ENCODE measurements at places on chromosomes 3 and 15.

DNA sequence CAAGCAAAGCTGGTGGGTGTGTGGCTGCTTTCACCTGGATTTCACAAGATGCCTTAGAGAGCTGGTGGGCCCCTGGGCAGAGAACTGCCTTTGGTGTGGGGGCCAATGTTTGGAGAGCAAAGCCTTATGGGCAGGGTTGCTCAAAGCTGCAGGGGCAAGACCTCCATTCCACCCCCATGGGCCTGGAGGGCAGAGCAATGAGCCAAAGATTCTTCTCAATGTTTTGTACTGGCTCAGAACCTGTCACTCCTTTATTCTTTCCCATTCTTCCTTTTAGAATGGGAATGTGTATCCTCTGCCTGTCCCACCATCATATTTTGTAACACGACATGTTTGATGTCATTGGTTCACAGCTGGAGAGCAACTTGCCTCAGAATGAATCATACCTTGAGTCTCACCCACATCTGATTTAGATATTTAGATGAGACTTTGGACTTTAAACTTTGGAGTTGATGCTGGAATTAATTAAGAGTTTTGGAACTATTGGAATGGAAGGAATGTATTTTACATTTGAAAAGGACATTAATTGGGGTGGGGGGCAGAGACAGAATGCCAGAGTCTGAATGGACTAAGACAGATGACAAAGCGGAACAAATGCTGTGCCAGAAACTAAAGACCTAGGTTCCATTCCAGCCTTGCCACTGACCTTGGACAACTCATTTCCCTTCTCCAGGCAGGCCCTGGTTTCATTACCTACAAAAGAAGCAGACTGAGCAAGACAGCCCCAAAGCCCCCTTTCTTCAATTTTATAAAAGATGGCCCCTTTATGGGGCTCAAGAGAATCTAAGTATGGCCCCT lies 72.9 kb downstream of the DAPK2 start:
- no peak for DNase-seq

GRCh38 chr3:42247576-42248027 lies 18.4 kb downstream of the CCK start:
- DNase-seq = no peak

DNA sequence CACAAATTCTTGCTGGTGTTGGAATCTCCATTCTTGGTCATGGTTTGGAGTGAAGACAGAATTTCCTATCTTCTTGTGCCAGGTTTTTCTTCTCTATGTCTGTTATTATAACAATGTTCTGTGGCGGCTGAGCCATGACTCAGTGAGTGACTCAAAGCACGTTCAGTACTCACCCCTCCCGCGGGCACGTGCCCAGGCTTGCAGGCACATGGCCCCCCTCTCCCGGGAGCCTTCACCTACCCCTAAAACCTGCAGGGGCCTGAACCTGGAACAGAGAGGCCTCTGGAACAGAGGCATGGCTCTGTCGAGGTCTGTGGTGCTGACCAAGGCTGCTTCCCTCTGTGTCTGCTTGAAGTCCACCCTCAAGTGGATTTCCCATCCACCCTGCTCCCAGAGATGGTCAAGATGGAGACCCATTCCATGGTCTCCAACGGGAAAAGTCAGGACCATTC lies 27.6 kb downstream of the PLXNB1 start:
- no peak for DNase-seq

- no peak for DNase-seq
These were observed 41.9 kb upstream of the CCNB2 start for GRCh38 chr15:59063042-59063441.

- no peak for DNase-seq
These were observed 15.8 kb downstream of the ISG20 start for GRCh38 chr15:88654430-88655102.

DNA sequence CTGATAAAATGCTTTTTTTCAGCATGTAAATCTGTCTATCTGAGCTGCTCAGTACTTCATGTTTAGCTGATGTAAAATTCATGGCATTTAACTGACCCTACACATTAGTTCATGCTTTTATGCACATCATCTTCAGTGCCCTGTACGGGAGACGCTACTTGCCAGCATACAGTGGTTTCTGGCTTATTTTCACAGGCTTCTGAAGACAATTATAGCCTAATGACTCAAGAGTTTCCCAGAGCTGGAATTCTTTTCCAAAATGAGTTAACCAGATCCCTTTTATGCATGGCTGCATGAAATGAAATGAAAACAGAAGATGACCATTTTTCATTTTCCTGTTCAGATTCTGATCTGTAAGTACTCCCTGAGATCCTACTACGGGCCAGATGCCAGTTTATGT lies 1061.5 kb downstream of the ROBO2 start:
- no peak for DNase-seq

- peak; percentile 59 for DNase-seq
These were observed 160.8 kb downstream of the GAP43 start for GRCh38 chr3:115783938-115784738.

- no peak for DNase-seq
These were observed 199.3 kb upstream of the TBC1D5 start for GRCh38 chr3:17941766-17942165.

GRCh38 chr3:107727102-107727501 lies 204.3 kb downstream of the BBX start:
- no peak for DNase-seq

GRCh38 chr3:133843634-133844033 lies 38.0 kb downstream of the SRPRB start:
- DNase-seq = no peak

GRCh38 chr3:152389316-152389934 lies 120.7 kb downstream of the MBNL1 start:
- DNase-seq = no peak

GRCh38 chr3:18840535-18841137 lies 307.7 kb upstream of the KCNH8 start:
- no peak for DNase-seq

GRCh38 chr3:74332165-74332564 lies 282.3 kb downstream of the CNTN3 start:
- no peak for DNase-seq

- no peak for DNase-seq
These were observed 265.0 kb downstream of the TAFA4 start for GRCh38 chr3:68667346-68667745.

DNA sequence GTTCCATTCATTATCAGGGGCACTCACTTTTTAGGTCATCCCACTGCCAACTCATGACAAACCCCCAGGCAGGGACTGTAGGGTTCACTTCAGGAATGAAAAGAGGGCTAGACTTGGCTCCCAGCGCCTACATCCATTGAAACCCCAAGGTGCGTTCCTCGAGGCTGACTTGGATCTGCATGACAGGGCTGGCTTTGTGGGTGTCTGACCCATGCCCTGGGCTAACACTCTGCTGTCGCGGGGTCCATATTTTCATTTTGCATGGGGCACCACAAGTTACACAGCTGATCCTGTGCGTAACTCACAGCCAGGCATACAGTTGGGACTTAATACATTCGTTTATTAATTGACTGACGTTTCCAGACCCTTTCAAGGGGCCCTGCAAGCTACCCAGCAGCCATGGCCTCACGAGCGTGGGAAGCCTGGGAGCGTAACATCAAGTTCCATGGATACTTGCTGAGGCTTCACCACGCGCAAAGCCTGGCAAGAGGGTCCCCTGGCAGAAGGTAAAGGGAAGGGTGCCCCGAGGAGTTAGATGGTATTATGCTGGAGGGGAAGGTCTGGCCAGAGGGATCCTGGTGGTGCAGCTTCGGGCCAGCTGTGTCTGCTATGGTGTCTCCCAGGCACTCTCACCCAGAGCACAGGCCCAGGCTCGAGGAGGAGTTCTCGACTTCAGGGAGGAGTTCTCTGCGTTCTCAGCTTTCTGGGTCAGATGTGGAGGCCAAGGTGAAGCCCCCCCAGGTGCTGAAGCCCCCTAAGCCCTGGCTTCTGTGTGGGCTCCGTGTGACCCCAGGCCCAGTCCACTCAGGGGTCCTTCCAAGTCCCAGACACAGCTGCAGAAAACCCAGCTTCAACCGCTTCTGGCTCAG lies 85.4 kb downstream of the ADAMTS17 start:
- no peak for DNase-seq

DNA sequence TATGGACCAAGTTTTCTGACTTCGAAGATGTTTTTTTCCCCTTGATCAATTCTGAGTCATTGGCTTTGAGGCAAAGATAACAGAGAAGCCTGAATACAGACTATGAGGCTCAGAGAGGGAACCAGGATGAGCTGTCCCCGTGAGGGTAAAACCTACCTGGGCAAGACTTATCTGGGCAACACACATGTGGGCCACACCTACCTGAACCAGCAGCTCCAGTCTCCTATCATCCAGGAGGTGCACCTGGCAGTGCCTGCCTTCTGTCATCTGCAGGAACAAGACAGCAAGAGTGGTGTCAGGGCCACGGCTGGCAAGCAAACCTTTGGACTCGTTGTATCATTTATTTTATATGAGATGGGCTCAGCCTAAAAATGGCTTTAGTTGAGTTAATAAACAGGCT lies 72.6 kb downstream of the FRMD4B start:
- DNase-seq = no peak

DNA sequence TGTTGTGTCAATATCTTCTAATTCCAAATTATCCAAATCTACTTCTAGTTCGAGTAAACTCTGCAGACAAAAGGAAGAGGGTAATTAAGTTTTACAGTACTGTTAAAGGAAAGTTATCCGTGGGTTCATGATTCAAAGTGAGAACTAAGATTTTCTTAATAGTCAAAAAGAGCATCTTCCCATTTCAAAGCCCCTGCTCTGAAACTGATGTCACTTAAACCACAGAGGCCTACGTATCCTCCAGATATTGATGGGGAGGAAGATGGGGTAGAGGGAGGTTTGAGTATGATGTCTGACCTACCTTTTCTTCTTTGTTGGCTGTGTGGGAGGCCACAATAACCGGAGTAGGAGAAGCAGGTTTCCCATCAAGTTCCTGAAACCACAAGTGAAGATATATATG lies 14.1 kb downstream of the MRPS22 start:
- DNase-seq = no peak

GRCh38 chr15:53548236-53548635 lies 211.2 kb downstream of the WDR72 start:
- no peak for DNase-seq

DNA sequence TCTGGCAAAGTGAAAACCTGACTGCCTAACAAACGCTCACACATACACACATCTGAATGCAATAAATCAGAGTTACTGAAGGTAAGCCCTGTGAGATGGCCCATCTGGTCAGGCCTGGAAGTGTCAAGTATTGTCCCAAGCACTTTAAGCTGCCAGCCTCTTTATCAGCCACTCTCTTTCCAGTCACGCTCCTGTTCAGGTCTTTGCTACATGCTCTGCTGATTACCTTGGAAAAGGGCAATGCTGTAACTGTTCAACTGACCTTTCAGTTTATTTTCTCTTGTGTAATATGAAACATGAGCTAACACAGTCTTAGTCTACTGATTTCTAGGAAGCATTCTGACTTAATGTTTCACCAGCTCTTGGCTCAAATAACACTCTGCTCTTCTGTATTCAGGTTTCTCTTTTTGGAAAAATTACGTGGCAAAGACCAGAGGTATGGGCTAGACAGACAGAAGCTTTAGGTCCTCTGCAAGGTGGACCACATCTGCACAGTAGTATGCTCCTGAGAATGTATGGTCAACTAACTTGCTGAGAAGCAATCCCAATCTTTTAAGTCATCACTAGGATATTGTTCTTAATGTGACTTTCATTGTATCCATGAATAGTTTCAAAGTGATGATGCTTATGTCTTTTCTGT lies 44.5 kb downstream of the GBE1 start:
- DNase-seq = no peak

DNA sequence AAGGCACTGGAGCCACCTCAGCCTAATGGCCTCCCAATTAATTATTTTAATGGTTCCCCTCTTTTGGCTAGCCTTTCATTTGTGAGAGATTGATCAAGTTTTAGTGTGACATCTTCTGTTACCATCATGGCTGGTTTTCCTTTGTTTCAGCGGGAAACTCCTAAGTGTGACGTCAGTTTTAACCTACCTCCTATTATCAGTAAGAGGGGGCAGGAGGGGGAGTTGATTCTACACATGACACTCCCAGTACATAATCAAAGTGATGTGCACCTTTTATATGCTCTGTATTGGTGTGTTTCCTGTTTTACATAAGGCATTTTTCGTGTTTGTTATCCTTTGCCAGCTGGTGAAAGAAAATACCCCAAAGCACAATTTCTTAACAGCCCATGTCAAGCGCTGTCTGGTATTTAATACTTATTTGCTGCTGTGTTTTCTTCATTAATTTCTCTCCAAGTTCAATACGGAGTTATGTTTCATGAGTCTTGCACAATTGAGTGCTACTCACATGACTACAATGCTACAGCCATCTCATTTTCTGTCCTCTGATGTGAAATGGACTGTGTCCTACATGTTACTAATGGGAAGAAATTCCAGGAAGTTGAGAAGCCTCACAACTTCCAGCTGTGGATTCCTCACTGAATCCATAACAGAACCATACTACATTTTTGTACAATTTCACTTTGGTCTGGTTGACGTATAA lies 52.2 kb upstream of the POLR2M start:
- no peak for DNase-seq

GRCh38 chr3:196695849-196696226 lies 16.2 kb downstream of the CEP19 start:
- DNase-seq = no peak

DNA sequence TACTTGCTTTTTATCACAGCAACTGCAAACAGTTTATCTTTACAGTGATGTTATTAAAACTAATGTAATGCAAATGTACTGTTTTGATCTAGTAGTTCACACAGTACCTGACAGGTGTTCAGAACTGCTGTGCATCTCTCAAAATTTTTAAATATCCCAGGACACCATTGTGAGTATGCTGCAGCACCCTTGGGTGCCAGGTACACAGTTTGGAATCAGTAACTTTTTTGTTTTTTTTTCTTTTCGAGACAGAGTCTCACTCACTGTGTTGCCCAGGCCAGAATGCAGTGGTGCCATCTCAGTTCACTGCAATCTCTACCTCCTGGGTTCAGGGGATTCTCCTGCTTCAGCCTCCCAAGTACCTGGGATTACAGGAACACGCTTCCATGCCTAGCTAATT lies 3.0 kb downstream of the KNL1 start:
- no peak for DNase-seq

Measured in NCI-H2081 treated with DMSO at 0.1 percent for 48 hours (cell line).